ENCODE measurements at places on chromosomes 2 and 18.

- no peak for DNase-seq
Measured at GRCh38 chr2:191321861-191322662, 76.9 kb downstream of the MYO1B start.

GRCh38 chr2:147351784-147352183 lies 493.0 kb upstream of the ACVR2A start:
- no peak for DNase-seq

DNA sequence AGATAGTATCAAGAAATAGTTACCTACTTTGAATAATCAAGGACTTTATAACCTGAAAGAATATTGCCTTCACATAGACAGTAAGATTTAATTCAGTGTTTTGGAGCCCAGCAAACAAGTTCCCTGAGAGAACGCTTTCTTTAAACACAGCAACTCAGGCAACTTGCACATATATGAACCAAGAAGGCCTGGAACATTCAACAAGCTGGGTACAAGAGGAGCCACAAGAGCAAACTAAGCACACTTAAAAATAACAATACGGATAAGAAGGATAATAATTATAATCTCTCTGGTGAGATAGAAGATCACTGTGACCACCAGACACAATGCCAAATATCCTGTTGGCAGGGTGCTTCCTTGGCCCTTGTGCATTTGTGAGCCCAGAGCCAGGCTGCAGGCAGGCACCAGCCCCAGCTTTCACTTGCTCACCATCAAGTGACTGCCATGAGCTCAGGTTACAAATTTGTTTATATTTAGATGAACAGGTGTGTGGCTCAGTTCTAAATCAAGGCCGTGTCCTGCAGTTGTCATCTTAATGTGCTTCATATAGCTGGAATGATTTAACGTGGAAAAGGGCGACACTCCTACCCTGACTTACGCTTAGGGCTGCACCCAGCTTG lies 446.6 kb downstream of the IRS1 start:
- no peak for DNase-seq

GRCh38 chr2:238260883-238261282 lies 21.0 kb upstream of the HES6 start:
- DNase-seq, result no peak

DNA sequence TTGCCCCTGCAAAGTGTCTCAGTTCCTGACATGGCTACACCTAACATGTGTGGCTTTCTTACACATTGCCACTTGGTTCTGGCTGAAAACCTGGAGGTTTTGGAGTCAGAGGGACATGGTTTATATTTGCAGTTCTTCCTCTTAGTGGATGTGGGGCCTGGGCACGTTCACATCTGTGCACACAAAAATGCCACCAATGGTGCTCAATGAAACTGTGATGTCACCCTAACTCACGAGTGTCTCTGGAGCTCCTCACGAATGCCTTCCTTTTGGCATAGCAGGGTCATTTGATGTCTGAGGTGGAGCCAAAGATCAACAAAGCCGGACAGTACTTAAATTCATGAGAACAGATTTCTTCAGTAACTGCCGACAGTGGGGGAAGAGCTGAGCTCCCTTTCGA lies 231.7 kb upstream of the HS6ST1 start:
- DNase-seq, result no peak

- DNase-seq, result no peak
Measured at GRCh38 chr2:106961328-106961727, 75.4 kb upstream of the ST6GAL2 start.

GRCh38 chr2:66573416-66573815 lies 138.5 kb downstream of the MEIS1 start:
- DNase-seq, result no peak

GRCh38 chr18:57657542-57657941 lies 35.9 kb upstream of the NARS1 start:
- no peak for DNase-seq

- DNase-seq, result no peak
Measured at GRCh38 chr18:66833646-66834045, 229.8 kb upstream of the CDH19 start.

DNA sequence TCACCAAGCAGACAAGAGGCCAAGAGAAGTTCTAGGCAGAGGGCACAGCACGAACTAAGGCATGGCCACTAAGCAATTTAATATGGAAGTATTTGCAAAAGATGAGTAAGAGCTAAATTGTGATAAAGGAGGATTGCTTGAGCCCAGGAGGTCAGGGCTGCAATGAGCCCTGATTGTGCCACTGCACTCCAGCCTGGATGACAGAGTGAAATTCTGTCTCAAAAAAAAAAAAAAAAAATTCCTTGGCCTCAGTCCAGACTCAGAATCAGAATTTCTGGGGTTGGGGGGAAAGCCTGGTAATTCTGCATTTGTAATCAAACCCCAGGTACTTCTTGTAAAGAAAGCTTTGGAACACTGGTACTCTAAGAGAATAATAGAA lies 46.8 kb upstream of the RTN4 start:
- no peak for DNase-seq

DNA sequence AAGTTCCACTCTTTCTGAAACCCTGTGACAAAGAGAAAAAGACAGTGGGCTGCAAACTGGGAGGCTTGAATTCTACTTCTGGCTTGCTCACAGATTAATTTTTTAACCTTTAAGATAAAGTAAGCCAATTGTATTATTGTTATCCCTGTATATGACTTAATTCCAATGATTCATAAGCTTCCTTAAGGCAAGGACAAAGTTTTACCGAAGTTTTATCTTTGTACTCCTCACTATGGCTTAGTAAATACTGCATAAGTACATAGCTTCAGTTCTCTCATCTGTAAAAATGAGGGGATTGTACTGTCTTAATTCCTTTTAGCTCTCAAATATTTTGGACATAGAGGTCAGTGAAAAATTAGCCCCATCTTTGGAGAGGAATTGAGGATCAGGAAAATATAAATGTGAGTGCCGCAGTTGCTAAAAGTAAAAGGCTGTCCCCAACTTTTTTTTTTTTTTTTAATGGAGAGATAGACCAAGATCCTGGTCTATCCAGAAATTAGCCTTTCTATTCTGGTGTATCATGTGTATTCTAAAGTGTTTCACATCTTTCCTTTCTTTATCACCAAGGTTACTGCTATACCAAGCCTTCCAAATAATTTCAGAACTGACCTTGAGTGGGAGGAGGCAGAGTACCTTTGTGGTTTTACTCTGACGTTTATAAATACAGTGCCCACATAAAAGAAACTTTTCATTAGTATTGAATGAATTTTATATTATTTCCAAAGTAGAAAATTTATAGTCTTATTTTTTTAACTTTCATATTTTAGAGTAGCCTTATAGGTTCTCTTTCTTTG lies 13.3 kb downstream of the RELCH start:
- no peak for DNase-seq

DNA sequence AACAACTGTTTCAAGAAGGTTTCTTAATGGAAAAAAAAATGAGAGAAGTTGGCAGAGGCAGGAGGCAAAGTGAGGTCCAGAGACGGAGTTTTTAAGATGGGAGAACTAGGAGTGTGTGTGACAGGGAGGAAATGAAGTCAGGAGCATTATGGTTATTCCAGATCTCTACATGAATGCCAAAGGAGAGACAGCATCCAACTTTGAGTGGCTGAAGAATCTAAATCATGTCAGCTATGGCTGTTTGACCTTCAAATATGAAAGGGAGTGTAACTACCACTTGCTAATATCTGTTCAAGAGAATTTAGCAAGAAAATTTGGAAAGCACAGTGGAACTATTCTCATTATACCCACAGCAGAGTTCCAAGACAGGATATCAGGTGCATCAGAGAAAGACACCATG lies 81.2 kb upstream of the CCBE1 start:
- DNase-seq, result no peak

GRCh38 chr2:118274841-118275510 lies 186.7 kb downstream of the INSIG2 start:
- DNase-seq, result no peak

GRCh38 chr2:85022232-85022631 lies 51.3 kb downstream of the KCMF1 start:
- DNase-seq, result no peak

DNA sequence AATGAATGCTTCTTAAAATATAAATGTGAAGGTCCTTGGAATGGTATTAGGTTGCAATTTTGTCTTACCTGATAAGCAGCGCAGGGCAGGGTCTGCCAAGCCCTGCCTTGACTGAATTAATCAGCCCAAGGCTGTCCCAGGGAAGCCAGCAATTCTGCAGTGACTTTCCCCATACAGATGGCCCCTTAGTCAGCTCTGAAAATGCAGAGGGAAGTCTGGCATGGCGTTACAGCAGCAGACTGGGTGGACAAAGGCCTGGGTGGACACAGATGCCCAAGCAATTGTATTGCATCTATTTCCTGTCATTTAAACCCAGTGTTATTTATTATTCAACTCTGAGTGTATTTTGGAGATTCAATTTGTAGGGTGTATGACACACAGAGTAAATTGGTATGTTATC lies 56.6 kb upstream of the NOL4 start:
- DNase-seq, result no peak

DNA sequence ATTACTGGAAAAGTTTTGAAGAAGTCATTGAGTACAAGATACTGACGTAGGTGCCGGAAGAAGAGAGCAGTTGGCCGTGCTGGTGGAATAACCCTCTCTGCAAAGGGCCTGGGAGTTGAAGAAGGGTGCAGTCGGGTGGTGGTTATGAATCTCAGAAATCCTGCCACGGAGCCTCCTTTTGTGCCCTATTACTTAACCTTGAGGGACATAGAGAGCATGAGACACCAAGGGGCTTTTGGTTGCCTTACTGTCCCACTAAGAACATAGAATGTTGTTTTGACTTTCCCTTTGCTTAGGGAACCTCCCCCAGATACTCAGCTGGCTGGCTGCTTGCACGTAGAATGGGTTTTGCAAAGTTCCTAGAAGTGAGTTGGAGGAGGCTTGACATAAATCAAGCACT lies 1.3 kb upstream of the CD28 start:
- DNase-seq, result no peak
